Umbilical cord (tissue), 2 donors: ENCODE measurements at places on chromosomes 1 and 21.

DNA sequence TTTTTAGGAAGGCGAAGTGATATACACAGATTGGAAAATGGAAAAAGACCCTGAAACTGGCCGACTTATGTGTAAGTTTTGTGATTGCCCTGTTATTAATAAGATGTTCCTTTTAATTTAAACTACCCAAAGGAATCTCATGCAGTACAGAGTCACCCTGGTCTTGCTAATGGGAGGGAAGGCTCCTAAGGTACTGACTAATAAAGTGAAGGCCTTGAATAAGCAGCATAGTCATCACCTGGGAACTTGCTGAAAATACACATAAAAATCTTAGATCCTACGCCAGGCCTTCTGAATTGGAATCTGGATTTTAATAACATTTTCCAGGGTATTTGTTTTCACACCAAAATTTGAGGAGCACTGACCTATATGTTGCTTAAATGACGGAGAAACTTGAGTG lies 73.4 kb upstream of the MCOLN3 start:
- DNase-seq = no peak

DNA sequence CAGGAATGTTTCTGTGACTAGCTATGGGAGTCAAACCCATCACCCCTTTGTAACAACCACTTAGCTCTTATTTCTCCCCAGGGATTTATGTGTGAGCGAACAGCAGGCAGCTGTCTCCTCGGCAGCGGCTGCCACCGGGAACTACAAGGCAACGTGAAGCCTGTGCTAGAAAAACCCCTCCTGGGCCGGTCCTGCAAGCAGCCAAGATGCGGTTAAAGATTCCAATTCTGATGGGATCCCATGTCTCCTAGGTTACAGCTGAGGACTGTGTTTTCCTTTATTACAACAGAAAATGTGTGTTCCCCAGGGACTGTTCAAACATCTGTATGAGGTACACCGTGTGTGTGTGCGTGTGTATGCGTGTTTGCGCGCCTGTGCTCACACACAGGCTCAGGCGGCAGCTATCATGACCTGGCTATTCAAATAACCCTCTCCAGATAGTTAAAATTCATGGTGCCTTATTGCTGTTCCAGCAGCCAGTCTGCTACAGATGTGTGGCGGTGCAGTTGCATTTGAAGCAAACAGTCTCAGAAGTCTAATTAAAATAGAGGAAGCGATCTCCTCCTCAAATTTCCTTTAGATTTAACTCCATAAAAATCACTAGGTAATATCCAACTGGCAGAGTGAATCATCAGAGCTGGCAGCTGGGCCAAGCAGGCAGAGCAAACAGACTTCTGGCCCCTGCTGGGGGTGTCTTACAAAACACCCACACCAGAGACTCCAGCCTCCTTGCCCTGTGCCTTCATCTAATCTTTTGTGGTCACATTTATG lies 68.0 kb downstream of the LMX1A start:
- no peak for DNase-seq

DNA sequence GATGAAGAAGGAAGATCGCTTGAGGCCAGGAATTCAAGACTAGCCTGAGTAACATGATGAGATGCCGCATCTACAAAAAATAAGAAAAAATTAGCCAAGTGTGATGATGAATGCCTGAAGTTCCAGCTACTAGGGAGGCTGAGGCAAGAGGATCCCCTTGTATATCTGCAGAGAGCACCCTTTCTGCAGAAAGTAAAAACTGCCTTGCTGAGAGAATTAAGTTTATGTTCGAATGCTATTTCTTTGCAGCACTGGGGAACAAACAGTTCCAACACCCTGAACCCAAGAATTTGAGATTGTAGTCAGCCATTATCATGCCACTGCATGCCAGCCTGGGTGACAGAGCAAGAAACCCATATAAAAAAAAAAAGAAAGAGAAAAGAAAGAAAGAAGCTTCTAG lies 20.6 kb upstream of the KCNT2 start:
- no peak for DNase-seq

GRCh38 chr1:223197923-223198627 lies 55.0 kb upstream of the TLR5 start:
- no peak for DNase-seq

DNA sequence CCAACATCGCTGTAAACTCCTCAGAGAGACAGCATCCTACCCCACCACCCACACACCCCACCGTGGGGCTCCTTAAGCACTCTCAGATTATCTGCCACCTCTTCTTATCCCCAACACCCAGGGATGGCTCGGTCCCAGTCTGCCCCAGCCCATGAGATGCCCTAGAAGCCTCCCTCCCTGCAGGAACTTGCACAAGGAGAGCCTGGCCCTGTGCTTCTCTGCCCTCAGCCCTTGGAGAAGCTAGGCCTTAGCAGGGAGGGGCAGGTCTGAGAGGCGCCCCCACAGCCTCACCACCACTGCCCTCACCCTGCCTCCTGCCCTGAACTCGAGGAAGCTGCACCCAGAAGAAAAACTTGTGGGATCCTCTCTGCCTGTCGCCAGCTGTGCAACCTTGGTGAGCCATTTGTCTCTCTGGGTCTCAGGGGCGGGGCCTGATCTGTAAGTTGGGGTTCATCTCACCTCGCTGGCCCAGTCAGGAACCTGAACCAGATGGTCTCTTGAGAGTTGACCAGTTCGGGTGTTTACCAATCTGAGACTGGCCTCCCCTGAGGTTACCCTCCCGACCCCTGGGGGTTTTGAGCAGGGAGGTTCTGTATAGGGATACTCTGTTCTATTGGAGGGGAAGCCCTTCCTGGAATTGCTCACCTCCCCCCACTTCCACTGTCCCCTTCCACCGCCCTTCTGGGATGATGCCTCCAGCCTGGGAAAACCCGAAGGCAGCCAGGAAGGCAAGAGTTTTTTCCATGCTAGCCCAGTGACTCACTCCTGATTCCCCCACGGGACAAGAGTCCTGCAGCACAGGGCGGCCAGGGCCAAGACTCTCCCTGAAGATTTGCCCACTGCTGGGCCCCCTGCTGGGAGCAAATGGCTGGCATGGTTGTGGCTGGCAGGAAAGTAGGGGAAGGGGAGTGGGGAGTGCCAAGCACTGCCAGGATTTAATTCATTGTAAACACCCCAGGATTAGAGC lies at the start of gene S100A3:
Gene S100A3, minus strand, starts transcription at position 537 of the 967 bp plus-strand sequence. CDS start 773 bp downstream, outside the sequence.
- no peak for DNase-seq

DNA sequence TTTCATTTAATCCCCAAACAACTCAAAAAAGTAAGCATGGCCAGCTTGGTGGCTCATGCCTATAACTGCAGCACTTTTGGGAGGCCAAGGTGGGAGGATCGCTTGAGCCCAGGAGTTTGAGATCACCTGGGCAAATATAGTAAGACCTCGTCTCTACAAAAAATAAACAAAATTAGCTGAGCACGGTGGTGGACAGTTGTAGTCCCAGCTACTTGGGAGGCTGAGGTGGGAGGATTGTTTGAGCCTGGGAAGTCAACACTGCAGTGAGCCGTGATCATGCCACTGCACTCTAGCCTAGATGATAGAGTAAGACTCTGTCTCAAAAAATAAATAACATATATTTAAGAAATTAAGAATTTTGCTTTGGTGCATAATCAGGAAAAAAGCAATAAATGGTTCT lies 6.1 kb upstream of the AKR1A1 start:
- no peak for DNase-seq

- DNase-seq = no peak
Measured at GRCh38 chr1:194795917-194796593, 1609.6 kb upstream of the B3GALT2 start.

DNA sequence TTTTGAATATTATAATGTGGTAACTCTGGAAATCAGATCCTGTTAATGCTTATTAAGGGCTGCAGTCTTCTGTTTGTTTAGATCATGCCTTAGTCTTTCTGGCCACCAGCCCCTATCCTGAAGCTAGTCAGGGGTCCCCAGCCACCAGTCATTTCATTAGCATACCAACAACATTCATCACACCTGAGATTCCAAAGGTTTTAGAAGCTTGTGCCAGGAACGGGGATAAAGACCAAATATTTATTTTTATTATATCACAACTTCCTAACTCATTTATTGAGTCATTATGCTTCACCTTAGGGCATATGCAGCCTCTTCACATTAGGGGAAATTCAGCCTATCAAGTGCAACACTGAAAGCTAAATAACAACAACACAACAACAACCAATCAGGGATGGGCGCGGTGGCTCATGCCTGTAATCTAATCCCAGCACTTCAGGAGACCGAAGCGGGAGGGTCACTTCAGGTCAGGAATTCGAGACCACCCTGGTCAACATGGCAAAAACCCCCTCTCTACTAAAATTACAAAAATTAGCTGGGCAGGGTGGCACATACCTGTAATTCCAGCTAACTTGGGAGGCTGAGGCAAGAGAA lies 2.9 kb upstream of the PSEN2 start:
- no peak for DNase-seq

DNA sequence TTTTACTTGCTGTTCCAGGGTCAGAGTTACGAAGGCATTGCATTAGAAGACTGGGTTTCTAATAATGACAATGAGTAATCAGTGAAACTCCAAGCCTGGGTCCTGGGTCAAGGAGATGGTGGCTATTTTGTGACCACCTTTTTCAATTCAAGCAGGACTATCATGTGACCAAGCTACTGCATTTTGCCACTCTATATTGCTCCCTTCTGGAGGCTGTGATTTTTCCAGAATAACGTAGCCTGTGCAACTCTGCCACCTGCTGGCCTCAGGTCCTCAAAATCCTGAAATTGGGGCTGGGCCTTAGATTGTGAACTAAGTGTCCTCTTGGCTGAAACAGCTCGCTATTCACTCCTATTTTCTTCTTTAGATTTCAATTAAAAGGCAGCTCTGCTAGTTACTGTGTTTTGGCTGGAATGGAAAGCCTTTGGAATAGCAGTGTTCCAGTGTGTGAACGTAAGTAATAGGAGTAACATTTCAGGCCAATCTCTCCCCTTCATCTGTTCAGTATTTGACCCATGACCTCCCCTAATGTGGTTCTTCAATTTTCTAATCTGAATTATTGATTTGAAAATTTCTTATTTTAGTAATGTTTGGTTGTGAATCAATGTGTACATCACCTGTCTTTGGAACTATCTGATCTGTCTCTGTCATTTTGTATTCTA lies 52.9 kb upstream of the CD46 start:
- peak; percentile 60 for DNase-seq

GRCh38 chr1:22845398-22845935 lies 127.2 kb downstream of the LACTBL1 start:
- peak; percentile 54 for DNase-seq
